Activated T-cell treated with anti-CD3 and anti-CD28 coated beads for 1 hour (primary cell): ENCODE measurements at places on chromosomes 4 and X.

DNA sequence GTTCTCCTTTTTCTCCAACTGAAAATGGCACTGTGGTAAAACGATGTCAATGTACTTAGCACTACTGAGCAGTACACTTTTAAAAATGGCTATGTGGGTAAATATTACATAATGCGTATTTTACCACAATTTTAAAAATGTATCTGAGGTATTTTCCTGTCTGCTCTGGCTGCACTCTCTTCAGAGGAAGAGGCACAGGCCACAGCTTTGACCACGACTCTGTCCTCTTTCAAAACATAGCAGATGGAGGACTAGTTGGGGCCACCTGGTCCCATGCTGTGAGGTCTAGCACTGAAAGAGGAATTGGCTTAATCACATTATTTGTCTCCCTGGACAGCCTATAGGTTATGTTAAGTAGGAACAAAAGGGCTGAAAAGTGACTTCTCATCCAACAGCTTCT, 5.2 kb downstream of the KCNE5 start:
- DNase-seq, result no peak

DNA sequence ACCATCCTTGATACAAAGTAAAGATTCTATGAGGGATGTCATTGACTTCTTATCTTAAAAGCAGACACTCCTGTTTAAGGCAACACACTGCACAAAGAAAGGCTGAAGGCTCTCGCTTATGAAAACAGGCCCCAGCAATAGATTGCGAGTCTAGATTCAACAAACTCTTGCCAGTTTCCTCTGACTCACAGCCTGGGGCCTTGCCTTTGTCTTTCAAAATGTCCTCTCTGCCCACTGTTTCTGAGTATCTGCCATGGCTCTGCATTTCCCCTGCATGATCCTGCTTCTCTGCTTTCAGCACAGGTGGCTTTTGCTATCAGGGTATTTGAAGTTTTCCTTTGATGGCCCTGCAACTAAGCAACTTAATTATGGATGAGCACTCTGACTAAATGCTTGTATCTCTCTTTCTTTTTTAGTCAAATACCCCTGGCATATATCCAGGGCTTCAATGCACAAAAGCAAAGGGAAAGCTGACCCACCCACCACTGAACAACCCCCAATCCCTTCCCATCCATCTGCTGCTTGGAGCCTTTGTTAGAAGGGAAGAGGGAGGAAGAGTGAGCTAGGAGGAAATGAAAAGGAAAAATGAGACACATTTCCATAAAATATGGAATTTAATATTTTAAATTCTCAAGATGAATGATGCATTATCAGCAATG, 32.2 kb downstream of the NDP start:
- no peak for DNase-seq

- no peak for DNase-seq
Observed at GRCh38 chr4:100489305-100489704, 28.5 kb downstream of the EMCN start.

GRCh38 chr4:169094656-169095231, 84.7 kb upstream of the CBR4 start:
- no peak for DNase-seq

- DNase-seq, result peak; percentile 19
Observed at GRCh38 chrX:54891573-54891972, 29.1 kb upstream of the TRO start.

DNA sequence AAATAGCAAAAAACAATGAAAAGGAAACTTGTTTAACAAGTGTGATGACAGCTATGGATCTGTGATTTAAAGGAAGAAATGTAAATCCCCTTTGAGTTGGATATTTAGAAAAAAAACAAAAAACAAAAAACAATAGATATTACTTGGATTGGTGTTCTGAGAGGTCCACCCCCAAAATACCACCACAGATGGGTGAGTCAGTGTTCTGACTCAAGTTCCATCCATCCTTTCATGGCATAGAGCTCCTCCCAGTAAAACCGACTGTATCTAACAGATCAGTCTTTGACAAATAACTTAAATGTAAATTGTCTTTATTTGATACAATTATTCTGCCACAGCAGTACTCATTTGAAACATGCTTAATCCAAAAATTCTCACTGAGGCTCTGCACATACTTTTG, 27.4 kb downstream of the TMPRSS11B start:
- DNase-seq, result no peak

GRCh38 chrX:11305641-11306040, 12.4 kb downstream of the AMELX start:
- no peak for DNase-seq

- DNase-seq, result no peak
Observed at GRCh38 chrX:103464072-103464773, 55.1 kb downstream of the RAB40A start.

GRCh38 chr4:142574306-142574705, 271.8 kb downstream of the INPP4B start:
- DNase-seq, result no peak

DNA sequence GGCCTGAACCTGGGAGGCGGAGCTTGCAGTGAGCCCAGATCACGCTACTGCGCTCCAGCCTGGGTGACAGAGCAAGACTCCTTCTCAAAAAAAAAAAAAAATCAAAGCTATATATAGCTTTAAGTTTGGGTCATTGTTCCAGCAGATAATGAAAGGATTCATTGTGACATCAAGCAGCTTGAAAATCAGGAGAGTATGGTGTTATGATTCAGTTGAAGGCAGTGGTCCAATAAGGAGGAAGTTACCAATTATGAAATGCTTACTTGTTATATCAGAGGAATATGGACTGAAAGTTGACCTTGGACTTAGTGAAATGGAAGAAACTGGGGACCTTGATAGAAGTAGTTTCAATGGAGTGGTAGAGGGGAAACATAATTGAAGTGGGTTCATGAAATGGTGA, 140.4 kb upstream of the MAD2L1 start:
- DNase-seq, result no peak

DNA sequence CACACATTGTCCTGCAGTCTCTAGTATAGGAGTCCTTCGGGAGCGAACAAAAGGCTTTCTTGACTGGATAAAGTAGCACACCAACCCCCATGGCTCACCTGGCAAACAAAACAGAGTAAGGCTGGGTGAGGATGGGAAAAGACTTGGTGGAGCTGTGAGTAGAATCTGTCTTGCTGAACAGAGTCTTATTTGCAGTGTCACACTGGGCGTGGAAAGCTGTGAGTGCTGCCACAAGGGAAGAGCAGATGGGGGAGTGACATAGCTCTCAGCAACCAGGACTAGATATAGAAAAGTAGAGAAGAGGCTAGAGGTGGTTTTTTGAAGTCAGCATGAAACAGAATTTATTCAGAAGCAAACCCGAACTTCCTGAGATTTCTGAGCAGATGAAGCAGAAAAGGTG, 137.2 kb upstream of the ESX1 start:
- DNase-seq, result no peak

- no peak for DNase-seq
Observed at GRCh38 chr4:95362906-95363558, 185.7 kb downstream of the UNC5C start.

GRCh38 chr4:154189346-154189745, 302.3 kb downstream of the DCHS2 start:
- DNase-seq, result no peak

DNA sequence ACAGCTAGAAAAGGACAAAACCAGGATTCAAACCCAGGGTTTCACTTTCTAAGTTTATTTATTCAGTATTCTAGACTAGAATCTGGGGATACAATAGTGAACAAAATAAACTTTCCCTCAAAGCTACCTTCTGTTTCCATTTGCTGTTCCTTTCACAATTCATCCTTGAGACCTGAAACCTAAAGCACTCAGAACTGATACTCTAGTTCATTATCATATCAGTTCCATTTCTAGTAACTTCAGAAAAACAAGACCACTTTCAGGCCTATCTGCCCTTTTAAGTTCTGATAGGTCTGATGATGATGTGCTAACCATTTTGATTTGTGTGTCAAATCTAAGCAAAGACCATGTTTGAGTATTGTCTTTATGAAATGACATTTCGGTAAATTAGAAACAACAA, 7.8 kb upstream of the XK start:
- DNase-seq, result no peak

DNA sequence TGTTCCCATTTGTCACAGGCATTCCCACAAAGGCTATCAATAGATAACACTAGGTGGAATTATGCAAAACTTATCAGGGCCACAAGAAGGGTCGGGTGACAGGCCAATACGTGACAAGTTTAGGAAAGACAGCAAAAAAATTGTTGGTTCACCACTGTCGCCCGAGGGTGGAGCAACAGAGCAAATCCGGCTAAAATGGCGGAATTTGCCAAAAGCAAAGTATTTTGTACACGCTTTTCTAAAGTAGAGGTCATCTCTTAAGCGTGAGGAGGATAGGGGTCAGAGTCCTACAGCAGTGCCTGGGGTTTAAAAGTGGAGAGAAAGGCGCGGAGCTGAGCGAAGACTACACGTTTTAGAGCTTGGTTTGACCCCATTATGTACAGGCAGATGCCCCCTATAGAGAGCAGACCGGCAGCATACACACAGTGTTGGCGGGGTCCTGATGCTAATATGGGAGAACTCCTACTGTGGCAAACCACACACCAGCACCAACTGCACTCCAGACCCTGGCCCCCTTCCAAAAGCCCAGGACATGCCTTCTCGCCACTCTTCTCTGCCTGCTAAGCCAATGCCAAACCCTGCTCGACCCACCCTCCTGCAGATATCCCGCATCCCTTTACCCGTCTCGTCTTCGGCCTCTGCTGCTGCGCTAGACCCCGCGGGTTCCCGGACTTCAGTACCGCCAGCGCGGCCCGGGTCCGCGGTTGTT, 733 bp downstream of the CCNA2 start:
- no peak for DNase-seq

GRCh38 chrX:108582151-108582550, 142.5 kb downstream of the COL4A5 start:
- DNase-seq, result no peak

DNA sequence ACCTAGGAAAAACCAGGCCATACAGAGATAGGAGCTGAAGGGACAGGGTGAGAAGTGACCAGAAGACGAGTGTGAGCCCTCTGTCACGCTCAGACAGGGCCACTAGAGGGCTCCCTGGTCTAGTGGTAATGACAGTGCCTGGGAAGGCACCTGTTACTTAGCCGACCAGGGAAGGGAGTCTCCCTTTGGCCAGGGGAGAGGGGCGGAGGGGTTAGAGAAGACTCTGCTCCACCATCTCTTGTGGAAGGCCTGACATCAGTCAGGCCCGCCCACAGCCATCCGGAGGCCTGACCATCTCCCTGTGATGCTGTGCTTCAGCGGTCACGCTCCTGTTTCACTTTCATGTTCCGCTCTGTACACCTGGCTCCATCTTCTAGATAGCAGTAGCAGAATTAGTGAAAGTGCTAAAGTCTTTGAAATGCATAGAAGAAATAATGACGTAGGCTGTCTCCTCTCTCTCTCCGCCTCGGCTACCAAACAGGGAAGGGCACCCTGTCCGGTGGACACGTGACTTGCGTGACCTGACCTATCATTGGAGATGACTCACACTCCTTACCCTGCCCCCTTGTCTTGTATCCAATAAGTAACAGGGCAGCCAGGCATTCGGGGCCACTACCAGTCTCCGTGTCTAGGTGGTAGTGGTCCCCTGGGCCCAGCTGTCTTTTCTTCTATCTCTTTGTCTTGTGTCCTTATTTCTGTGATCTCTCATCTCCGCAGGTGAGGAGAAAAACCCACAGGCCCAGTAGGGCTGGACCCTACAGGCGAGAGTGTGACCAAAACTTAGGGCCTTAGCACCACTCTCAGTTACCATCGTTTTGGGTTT, 26.7 kb downstream of the HTT-AS start:
- DNase-seq, result peak; percentile 52

GRCh38 chr4:132526652-132527051, 622.4 kb upstream of the PCDH10 start:
- no peak for DNase-seq

- no peak for DNase-seq
Observed at GRCh38 chr4:26289401-26289800, 31.4 kb upstream of the RBPJ start.

DNA sequence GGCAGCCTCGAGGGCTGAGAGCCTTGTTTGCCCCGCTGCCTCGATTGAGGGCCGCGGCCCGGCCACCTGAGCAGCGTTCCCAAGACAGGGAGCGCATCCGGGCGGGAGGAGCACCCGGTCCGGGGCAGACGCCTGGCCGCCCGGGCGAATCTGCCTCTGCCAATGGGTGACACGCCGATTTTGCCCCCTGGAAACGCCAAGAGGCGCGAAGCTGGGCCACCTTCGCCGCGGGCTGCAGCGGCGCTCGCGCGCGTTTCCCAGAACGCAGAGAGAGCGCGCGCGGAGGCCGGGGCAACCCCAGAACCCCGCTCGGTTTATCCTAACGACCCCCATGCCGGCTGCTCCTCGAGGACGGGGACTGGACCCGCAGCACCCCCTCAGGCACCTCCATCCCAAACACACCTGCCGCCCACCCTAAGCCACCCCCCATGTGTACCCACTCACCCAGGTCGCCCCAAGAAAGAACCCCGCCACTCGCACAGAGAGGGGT, 575 bp downstream of the MAP7D2 start:
- DNase-seq, result no peak

DNA sequence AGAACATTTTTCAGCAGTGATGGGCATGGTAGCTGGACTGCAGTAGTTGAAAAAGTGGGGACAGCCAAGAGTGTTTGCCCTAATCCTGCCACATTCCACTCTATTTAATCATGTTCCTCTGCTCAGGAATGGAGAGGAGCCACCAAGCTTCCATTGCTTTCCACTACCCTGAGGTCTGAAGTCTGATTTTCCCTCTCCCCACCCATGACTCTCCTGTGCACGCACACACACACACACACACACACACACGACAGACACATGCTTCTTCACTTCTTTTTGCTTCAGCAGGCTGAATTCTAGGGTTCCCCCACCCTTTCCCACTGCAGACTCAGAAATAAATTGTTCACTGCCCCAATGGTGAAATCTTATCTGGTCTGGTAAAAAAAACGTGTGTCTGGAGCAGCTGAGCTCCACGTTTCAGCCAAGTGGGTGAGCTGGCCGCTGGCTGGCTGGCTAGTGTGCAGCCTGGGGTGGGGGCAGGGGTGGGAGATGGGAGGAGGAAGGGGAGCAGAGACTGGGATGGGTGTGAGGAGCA, 142.7 kb upstream of the NALF2 start:
- DNase-seq, result no peak

GRCh38 chr4:137749466-137749865, 217.2 kb upstream of the PCDH18 start:
- DNase-seq, result no peak

DNA sequence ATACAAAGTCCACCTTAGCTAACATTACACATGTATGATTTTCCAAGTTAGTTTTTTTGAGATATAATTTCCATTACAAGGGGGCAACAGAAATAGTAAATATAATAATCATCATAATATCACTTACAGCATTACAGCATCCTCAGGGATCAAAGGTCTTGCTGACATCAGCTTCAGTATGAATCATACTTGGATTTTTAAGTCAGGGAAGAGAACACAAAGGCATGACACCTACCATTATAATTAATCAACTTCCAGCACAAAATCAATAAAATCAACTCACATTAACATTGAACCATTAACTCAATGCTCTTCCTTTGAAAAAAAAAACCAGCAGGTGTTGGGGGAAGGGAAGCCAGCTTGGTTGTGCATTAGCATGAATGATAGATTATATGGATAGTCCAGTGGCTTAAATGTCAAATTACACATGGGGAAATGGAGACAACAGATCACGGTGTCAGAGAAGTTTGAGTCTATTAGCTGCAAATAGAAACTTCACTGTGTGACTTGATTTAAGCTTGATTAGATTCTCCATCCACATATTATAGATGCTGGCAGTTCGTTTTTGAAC, 66.9 kb upstream of the CAPN6 start:
- no peak for DNase-seq

- DNase-seq, result no peak
Observed at GRCh38 chr4:3062471-3062870, 11.9 kb downstream of the HTT-AS start.
